Activated T-cell treated with anti-CD3 and anti-CD28 coated beads, Interleukin-2, amount 50 U/mL, for 4 hours (primary cell): ENCODE measurements at places on chromosomes 11 and 22. TPM values are rescaled to one million over a fixed set of nuclear protein-coding genes. Genes with fewer than 3 reads are reported as not detected.

- no peak for DNase-seq
Measured at GRCh38 chr11:86720546-86720945, 48.1 kb upstream of the ME3 start.

GRCh38 chr11:64867748-64868462 lies 10.5 kb downstream of the EHD1 start:
- no peak for DNase-seq

DNA sequence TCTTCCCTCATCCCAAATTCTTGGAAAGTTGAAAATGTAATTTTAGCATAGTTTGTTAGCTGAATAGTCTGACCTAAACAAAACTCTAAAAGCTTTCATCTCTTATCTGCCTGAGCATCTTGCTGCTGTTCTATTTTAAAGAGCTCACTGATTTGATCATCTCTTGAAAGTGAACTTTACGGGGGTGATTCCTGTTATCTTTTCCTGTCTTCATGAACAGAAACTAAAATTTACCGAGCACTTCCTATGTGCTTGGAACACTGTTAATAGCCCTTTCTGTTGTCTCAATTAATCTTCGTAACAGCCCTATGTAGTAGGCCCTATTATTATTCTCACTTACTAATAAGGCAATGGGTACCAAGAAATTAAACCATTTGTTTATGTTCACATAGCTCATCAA lies 12.3 kb downstream of the AMOTL1 start:
- DNase-seq: no peak

Gene SLC22A12
- total RNA-seq: not detected

DNA sequence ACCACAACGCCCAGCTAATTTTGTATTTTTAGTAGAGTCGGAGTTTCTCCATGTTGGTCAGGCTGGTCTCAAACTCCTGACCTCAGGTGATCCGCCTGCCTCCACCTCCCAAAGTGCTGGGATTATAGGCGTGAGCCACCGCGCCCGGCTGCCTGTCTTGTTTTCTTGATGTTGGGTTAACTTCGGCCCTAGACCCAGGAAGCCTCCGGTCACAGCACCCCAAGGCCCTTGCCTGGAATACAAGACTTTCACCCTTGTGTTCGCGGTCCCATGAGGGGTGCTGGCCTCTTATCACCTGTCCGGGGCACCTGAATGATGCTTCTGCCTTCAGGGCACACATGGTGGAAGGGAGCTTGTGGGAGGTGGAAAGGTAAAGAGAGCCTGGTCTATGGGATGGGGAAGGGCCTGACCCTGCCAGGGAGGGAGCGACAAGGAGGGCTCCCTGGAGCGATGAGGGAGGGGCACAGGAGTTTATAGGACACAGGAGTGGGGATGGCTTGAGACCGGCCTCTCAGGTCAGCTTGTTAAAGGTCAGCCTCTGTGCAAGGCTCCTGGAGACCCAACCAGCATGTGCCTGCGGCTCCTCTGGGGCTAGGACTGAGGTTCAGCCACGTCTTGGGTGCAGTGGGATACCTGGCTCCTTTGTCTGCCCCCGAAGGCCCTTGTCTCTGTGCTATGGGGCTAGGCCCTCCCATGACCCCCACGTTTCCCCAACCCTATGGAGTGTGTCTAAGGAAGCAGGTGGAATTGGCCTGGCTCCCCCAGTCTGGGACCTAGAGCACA lies 34.7 kb upstream of the GRAMD4 start:
- no peak for DNase-seq

Gene ANO5
- total RNA-seq: not detected

Gene C11orf58
- total RNA-seq: 166 TPM

GRCh38 chr22:28883657-28883916 lies 215 bp downstream of the ZNRF3 start:
- DNase-seq: no peak

Gene HMOX1
- total RNA-seq: 1.2 TPM

DNA sequence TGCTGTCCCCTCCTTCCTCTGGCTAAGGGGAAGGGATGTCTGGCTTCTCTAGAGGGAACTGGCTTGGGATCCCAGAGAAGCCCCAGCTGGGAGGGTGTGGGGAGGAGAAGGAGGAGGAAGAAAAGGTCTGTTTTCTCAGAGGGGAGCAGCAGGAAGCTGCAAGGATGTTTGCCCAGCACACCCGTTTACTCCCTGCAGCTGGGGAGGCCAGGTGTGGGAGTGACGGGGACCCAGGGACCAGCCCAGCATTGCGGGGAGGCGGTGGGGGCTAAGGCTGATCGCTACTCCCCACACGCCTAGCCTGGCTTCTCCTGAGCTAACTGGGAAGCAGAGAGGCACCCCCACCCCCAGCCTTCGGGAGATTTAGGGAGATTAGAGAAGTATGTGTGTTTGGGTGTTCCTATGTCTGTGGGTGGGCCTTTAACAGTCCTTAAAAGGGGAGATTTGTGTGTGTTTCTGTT lies 3.9 kb downstream of the CREB3L1 start:
- DNase-seq: no peak

Gene NUP160
- total RNA-seq: 86.7 TPM

DNA sequence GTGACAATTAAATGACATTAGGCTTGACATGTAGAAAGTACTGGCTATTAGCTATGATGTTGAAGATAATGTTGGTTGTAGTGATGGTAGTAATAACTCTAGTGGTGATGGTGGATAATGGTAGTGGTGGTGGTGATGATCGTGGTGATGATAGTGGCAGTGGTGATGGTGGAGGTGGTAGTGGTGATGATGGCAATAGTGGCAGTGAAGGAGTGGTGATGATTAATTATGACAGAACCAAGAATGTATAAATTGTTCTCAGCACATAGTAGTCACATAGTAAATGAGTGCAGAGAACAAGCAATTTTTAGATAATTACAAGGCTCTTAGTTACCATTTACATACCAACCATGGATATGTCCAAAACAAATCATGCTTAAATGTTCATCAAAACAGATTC lies 5.3 kb upstream of the CD44 start:
- no peak for DNase-seq

Gene KCNJ11
- 0.95 TPM for total RNA-seq

- DNase-seq: no peak
Measured at GRCh38 chr11:102985850-102986249, 30.3 kb upstream of the MMP13 start.

DNA sequence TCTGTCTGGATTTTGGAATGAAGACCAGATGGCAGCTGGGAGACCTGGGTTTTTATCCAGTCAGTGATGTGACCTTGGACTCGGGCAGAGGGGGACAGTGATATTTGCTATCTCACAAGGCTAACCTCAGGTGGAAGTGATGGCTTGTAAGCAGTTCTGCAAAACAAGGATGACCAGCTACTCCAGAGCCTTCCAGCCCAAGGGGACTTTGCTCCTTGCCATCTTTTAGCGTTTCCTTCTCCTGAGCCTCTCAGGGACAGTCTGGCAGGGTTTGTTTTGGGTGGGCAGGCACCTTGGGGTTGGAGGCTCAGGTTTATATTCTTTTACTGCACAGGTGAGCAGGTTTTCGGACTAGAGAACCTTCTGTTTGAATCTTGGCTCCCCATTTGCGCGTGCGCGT lies 9.5 kb upstream of the OSBP2 start:
- no peak for DNase-seq

GRCh38 chr11:134276396-134277182 lies 410 bp downstream of the GLB1L3 start:
- DNase-seq: no peak

Gene PNPLA3
- total RNA-seq: 0.30 TPM

DNA sequence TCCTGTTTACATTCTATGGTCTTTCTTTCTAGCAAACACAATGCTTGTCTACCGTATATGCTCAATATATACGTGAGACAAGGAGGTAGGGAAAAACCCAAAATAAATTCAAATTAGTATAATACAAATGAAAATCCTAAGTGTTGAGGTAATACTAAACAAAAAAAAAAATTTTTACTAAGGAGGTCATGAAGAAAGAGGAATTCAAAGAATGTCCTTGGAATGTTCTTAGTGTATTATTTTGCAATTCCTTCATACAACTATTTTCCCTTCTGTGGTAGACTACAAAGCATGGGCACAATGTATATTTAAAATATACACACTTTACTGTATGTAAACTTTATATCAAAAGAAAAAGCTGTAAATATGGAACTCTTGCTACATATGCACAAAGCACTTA lies 36.4 kb downstream of the PIK3C2A start:
- DNase-seq: no peak

- no peak for DNase-seq
Measured at GRCh38 chr22:38952281-38952993, 5.0 kb upstream of the APOBEC3A start.

Gene TPBGL
- 0.40 TPM for total RNA-seq

GRCh38 chr11:15926071-15926470 lies 430.3 kb downstream of the SOX6 start:
- no peak for DNase-seq

DNA sequence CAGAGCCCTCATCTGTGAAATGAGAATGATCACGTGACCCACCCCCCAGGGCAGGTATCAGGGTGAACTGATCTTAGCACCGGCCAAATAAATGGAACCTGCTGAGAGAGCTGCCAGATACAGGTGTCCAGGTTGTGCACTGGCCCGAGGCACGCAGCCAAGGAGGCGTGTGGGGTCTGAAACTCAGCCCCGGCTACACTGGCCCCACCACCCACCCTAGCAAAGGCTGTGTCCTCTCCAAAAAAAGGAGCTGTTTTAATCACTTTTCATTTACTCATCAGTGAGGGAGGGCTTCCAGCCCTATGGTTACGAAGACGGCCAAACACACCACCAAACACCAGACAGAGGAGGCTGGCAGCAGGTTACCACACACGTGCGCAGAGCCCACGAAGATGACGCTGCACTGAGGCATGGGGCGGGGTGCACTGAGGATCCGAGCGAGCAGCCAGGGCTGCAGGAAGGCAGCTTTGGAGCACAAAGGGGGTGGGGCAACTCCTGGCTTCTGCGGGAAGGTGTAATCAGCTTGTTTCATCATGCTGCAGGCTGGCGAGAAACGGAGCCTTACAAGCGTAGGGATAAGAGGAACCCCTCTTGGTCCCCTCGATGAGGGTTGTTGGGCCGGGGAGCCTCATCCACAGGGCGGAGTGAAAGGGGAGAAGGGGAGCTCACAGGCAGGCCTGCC lies 19.5 kb upstream of the SLC22A12 start:
- no peak for DNase-seq

- DNase-seq: peak; percentile 15
Measured at GRCh38 chr22:30326255-30326705, 461 bp downstream of the TBC1D10A start.

- no peak for DNase-seq
Measured at GRCh38 chr11:8192896-8193209, 24.0 kb upstream of the RIC3 start.

Gene GNAZ
- total RNA-seq: 0.99 TPM

Gene P4HA3
- total RNA-seq: not detected

GRCh38 chr11:79541466-79541865 lies 100.6 kb upstream of the TENM4 start:
- no peak for DNase-seq

DNA sequence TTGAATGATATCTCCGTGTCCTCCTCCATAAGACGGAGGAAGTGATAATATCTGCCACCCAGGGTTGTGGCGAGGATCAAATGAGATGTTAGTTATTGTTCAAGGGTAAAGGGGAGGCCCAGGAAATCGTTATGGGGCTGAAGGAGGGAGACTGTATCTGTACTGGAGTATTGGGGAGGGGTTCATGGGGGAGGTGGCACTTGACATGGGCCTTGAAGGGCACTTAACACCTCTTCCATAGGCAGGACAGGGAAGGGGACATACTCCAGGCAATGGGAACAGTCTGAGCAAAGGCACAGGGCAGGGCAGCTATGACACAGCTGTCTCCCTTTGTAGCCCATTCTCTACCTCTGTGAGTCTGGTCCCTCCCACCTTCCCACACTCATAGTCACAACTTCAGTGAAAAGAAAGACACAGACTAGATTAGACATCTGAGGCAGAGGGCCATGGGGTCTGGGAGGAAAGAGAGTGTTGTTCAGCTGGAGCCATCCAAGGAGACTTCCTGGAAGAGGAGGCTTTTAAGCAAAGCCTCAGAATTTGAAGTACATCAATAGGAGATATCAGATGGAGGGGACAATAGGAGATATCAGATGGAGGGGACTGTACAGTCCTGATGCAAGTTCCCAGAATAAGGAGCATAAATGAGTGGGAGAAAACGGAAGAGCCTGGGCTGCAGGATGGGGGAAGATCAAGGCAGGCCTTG lies 15.8 kb upstream of the DGKZ start:
- DNase-seq: peak; percentile 34

- no peak for DNase-seq
Measured at GRCh38 chr11:130403271-130403804, 25.1 kb downstream of the ADAMTS8 start.

GRCh38 chr11:121592708-121593107 lies 139.9 kb upstream of the SORL1-AS1 start:
- DNase-seq: no peak

DNA sequence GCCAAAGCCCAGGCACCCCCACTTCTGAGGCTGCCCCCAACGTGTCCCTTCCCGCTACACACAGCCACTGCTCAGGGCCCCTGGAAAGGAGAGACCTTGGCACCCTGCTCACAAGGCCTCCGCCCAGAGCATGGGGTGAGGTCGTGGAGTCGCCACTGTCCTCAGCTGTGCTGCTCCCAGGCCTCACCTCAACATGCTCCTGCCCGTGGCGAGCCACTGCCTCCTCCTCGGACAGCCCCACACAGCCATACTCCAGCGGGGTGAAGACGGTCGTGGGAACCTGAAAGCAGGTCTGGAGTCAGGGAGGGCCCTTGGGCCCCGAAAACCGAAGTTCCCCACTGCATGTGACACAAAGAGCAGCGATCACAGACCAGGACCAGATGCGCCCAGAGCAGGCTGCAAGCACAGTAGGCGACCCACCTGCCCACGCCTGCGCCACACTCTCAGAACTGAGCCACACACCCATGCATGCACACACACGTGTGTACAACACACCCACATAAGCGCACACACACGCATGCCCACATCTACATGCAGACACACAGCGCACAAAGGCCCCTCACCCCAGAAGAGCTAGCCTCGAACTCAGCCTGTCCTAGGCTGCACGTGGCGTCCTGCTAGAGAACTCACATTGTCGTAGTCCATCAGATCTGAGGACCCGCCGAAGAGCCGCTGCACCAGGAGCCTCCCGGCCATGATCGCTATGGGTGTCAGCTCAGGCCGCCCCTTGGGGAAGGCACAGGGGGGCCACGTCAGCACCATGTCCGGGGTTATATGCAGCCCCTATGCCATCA lies 25.5 kb upstream of the GNB1L start:
- no peak for DNase-seq

- DNase-seq: no peak
Measured at GRCh38 chr11:575313-575995, 816 bp upstream of the PHRF1 start.

DNA sequence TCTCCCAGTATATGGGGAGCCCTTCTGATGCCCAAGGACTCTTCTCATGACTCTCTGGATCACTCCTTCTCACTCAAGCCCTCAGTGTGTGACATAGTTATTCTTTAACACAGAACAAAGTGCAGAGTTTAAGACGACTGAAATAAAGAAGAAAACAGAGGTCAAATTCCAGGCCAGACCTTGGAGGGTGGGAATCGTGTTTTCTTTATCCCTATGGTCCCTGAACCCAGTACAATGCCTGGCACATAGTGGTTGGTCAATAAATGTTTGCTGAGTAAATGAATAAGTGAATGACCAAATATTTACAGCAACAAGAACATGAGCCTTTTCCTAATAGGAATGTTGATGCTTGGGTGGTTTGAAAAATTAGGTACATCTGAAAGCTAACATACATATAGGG lies 28.8 kb downstream of the VSTM5 start:
- DNase-seq: no peak

Gene NFAM1
- 0.03 TPM for total RNA-seq

Gene CADM1
- total RNA-seq: 1.2 TPM

Gene UBQLN3
- not detected for total RNA-seq

- no peak for DNase-seq
Measured at GRCh38 chr11:116449522-116449921, 323.3 kb downstream of the BUD13 start.

Gene MS4A4E
- not detected for total RNA-seq
